Endothelial cell of umbilical vein (primary cell): ENCODE measurements at places on chromosomes 16 and 17. TPM values are rescaled to one million over a fixed set of nuclear protein-coding genes. Genes with fewer than 3 reads are reported as not detected.
A peak's percentile ranks its signal among the peaks of the same experiment; 100 is the strongest.

DNA sequence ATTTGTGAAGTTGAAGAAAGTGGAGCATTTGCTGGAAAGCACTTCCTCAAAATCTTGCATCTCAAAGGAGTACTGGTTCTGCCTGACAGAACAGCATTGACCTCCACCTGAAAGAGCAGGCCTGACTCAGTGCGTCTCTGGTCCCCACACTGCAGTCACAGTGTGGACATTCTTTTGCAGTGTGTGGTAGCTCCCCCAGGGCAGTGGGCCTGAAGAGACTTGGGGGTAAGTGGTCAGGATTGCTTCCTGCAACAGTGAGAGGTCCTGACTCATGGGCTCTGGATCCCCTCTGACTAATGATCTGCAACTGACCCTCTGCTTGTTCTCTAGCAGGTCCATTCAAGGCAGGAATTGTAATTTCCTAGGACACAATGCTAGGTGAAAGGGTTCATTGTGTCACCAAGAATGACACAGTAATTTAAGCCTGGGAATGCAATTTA is 204.9 kb upstream of the KCNJ16 start:
- DNase-seq: peak; percentile 83

- peak; percentile 75 for DNase-seq
Measured at GRCh38 chr17:69050999-69051775, 9.5 kb downstream of the ABCA9 start.

GRCh38 chr16:8937803-8938202 is 25.9 kb downstream of the USP7 start:
- no peak for DNase-seq

The MYL11 gene
- polyA plus RNA-seq: not detected in 2 replicates

DNA sequence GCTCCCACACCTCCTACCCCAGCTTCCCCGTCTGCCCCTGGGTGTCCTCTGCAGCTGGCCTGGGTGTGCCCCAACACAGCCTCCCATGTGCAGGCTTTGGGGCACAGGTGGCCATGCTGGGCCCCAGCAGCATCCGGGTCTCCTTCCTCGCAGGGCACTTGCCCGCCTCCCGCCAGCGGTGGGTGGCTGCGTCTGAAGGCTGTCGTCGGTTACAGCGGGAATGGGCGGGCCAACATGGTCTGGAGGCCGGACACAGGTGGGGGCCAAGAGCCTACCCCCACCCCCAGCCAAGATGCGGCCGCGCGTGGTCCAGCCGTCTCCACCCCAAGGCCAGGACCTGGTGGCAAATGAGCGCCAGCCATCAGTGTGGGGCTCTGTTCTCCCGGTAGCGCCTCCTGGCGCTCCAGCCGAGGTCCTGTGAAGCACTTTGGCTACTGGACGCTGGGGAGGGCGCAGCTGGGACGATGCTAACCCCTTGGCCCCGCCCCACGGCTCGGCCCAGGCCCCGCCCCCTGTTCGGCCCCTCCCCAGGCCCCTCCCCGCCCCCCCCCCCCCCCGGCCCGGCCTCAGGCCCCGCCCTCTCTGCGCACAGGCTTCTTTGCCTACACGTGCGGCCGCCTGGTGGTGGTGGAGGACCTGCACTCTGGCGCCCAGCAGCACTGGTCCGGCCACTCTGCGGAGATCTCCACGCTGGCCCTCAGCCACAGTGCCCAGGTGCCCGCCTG is 7.3 kb upstream of the RHOT2 start:
- peak; percentile 88 for DNase-seq

The GAST gene
- polyA plus RNA-seq: not detected in 2 replicates

- peak; percentile 87 for DNase-seq
Measured at GRCh38 chr17:44110823-44111633, 12.4 kb downstream of the HDAC5 start.

The CCDC154 gene
- 0.13 and 0.65 TPM in 2 replicates for polyA plus RNA-seq

DNA sequence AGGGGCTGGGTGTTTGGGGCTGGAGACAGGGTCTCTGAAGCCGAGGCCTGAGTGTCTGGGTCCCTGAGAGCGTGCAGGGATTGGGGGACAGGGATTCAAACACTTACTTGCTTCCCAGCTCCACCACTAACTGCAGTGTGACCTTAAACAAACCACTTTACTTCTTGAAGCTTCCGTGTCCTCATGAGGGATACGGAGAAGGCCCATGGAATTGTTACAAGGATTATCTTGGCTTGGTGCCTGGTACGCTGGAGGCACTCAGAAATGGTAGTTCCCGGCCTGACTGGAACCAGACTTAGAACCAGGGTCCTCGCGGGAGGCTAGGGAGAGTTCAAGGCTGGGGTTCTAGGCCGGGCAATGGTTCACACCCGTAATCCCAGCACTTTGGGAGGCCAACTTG is 2.9 kb upstream of the CXCL16 start:
- no peak for DNase-seq

DNA sequence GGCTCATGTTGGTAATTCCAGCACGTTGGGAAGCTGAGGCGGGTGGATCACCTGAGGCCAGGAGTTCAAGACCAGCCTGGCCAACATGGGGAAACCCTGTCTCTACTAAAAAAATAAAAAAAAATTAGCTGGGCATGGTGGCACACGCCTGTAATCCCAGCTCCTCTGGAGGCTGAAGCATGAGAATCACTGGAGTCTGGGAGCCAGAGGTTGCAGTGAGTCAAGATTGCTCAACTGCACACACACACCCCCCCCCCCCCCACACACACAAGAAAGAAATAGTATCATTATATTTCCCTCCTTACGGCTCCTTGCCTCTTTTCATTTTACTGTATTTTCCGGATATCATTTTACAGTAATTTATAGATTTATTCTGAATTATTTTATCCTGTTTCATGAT is 963.1 kb upstream of the GOT2 start:
- DNase-seq: no peak

GRCh38 chr17:51279183-51279582 is 18.8 kb downstream of the UTP18 start:
- no peak for DNase-seq

The SOX15 gene
- polyA plus RNA-seq: 0.19 and 0.26 TPM in 2 replicates

The NR1D1 gene
- 2.3 and 2.5 TPM in 2 replicates for polyA plus RNA-seq

DNA sequence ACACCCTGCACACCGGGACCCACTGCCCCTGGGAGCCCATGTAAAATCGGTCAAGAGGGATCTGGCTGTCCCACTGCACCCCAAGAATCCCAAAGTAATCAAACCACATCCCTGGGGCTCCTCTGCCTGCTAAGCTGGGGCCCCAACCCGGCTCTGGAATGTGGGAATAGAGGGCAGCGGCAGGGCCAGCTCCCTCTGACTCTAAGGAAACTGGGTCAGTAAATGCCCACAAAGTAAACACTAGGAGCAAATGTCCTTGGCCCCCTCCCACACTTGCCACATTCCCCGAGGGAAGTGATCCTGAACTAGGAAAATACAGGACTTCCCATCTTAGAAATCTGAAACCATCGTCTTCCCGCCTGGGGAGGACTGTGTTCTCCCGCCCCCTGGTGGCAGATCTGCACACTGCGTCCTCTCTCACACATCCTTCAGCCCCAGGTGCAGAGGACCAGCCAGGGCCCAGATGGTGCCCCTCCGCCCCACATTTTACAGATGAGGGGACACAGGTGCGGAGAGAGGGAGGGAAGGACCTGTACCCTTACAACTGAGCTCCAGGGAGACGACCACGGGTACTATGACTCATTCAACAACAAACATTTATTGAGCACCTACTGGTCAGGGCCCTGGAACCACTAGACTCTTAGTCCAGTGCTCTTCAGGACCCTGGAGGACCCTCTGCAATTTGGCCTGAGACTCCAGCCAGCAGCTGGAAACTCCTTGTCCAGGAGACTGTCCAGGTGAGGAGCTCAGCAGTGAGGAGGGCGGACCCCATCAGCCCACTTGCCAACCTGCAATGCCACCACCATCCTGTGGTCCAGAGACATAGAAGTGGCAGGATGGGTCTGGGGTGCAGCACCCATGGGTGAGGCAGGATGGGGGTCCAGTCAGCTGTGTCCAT is 10.1 kb downstream of the P3H4 start:
- peak; percentile 77 for DNase-seq

- DNase-seq: no peak
Measured at GRCh38 chr17:4028436-4028835, 64.2 kb upstream of the ATP2A3 start.

The GUCY2D gene
- polyA plus RNA-seq: not detected in 2 replicates

The ABCA8 gene
- 0.89 and 0.99 TPM in 2 replicates for polyA plus RNA-seq

DNA sequence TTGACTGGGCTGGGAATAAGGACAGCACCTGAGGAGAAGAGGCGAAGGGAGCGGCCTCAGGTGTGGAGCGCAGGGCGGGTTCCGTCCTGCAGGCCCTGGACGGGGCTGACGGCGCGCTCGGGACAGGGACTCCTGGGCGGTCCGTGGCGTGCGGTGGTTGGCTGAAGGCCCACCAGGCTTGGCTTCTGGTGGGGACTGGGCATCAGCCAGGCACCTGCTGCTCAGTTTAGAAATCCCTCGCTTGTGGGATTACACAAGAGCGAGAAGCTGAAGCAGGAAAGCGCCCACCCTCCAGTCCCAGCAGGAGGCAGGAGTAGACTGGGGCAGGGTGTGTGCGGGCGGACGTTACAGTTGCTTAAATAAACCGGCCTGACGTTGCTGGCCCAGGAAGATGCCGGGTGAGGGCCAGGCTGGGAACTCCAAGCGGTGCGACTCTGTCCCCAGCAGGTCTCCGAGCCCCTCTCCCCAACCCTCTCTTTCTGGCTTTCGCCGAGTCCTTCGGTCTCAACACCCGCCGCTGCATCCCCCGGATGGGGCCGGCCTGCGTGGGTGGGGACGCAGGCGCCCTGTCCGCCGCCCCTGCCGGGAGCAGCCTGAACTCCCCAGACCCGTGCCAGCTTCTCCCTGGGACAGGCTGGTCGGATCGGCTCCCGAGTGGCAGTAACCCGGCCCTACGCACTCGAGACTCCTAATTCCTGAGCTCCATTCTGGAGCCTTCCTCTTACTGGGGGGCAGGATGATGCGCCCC is 639 bp downstream of the MIF4GD start:
- peak; percentile 76 for DNase-seq

DNA sequence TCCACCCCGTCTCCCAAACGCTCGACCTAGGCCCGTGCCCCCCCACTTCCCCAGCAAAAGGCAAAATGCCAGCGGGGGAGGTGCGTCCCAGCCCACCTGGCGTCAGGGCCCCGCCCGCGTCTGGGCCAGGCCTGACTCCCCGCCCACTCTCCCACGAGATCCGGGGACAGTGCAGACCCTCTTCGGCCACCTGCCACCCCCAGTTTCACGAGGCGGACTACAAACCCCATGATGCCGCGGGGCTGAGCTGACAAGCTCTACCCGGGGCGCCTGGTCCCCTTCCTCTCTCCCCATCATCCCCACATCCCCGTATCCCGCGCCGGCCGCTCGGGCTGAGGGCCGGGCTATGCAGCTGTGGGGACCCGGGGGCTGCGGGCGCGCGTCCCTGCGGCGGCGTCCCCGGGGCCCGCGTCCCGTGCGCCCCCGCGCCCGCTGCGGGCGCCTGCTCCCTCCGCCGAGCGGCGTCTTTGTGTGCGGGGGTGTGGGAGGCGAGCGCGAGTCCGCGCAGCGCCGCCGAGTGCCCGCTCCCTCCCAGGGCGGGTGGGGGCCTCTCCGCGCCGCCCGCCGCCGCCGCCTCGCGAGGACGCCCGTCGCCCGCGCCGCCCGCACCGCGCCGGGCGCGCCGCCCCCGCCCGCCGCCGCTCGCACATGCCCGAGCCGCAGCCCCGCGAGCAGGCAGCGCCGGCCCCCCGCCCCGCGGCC is at the start of gene ANKRD13B:
TSS of gene ANKRD13B (plus strand) at position 283 of the 702 bp plus-strand sequence. CDS start 490 bp downstream, outside the sequence.
- no peak for DNase-seq

DNA sequence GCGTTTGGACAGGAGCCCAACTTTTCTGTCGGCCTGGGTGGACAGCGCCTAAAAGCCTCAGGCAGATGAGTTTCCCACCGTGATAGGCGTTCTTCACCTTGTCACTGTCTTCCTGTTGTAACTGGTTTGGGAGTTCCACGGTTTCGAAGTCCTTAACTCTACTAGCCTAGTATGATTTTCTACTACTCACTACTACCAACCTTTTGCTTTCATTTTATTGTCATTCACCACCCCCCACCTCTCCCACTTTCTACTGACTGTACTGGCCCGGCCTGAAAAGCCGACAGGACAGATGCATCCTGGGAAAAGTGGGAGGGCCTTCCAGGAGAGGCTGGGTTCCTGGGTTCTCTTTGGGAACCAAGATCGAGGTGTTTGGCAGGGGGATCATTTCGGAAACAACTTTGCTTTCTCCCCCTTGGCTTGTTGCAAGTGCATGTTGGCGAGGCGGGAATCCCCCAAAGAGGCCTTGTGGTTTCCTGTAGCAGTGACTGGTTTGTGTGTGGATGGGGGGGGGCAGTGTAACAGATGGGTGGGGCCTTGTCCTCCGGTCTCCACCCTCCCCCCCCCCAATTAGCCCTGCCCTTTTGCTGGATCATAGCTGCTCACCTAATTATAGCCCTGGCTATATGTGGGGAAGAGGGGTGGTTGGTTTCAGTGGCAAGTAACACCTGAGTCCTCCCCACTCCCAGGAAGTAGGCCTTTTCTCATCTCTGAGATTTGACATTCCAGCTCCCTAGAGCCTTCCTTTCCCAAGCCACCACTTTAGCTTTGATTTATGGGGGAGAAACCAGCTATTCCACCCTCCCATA is 1.4 kb downstream of the EIF5A start:
- peak; percentile 81 for DNase-seq

The SLC47A1 gene
- polyA plus RNA-seq: 6.9 and 8.0 TPM in 2 replicates

The C17orf100 gene
- 0.99 and 1.6 TPM in 2 replicates for polyA plus RNA-seq

The ZFP3 gene
- 1.7 and 1.8 TPM in 2 replicates for polyA plus RNA-seq

GRCh38 chr16:20884240-20884556 is 16.0 kb downstream of the DCUN1D3 start:
- no peak for DNase-seq

GRCh38 chr16:5653789-5654188 is 556.2 kb upstream of the EEF2KMT start:
- no peak for DNase-seq

DNA sequence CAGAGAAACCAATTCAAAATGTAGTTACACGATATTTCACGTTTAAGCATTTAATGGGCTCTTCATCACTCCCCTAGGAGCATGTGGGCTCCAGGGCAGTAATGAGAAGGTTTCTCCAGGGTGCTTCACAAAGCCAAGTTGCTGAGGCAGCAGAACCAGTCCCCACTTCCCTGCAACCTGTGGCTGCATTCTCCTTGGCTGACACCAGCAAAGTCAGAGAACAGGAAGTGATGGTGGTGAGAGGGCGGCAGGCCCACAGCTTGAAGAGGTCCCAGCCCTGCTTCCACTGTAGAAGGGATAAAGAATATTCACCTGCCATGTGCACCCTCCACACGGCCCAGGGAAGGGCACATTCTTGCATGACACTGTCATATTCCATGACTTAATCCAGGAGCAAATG is 133.2 kb downstream of the CBLN1 start:
- no peak for DNase-seq

GRCh38 chr17:4365628-4366326 is 698 bp downstream of the UBE2G1 start:
- peak; percentile 42 for DNase-seq
